ENCODE measurements at places on chromosomes 11 and 22. TPM values are rescaled to one million over a fixed set of nuclear protein-coding genes. Genes with fewer than 3 reads are reported as not detected.

Gene OR8D4
- total RNA-seq = 1.6 TPM

Gene EMID1
- total RNA-seq = 5.9 TPM

Gene AGBL2
- total RNA-seq = 5.3 TPM

Gene SCUBE2
- 40.0 TPM for total RNA-seq

Gene CSF2RB
- total RNA-seq = 2.0 TPM

Gene CLMP
- 10.1 TPM for total RNA-seq

Gene GPHA2
- total RNA-seq = 7.3 TPM

Gene LINC01488
- total RNA-seq = not detected

Gene GSTT2B
- total RNA-seq = 8.3 TPM

Gene TSKU
- total RNA-seq = 32.7 TPM

Gene FAM181B
- total RNA-seq = 1.0 TPM

Gene PKP3
- 46.2 TPM for total RNA-seq

Gene CRYBB2
- total RNA-seq = not detected

GRCh38 chr11:46480166-46480726 lies 88.7 kb upstream of the CHRM4 start:
- DNase-seq = no peak
- H3K27me3 ChIP-seq = no peaks in the 10 kb centered on the region
- H3K4me3 ChIP-seq = no peak overlapping the region
- no peaks in the 10 kb centered on the region for H3K4me1 ChIP-seq
- no peak overlapping the region for H3K27ac ChIP-seq
- no peaks in the 10 kb centered on the region for H3K36me3 ChIP-seq

- no peak overlapping the region for H3K27ac ChIP-seq
- no peaks in the 10 kb centered on the region for H3K36me3 ChIP-seq
- no peaks in the 10 kb centered on the region for H3K27me3 ChIP-seq
- DNase-seq = no peak
Observed at GRCh38 chr22:50497093-50497492, 10.4 kb downstream of the LMF2 start.

GRCh38 chr22:22593964-22594656 lies 35.0 kb upstream of the PRAME start:
- H3K36me3 ChIP-seq = no peaks in the 10 kb centered on the region
- peak; percentile 69 for DNase-seq
- H3K4me3 ChIP-seq = no peak overlapping the region
- no peaks in the 10 kb centered on the region for H3K27me3 ChIP-seq

DNA sequence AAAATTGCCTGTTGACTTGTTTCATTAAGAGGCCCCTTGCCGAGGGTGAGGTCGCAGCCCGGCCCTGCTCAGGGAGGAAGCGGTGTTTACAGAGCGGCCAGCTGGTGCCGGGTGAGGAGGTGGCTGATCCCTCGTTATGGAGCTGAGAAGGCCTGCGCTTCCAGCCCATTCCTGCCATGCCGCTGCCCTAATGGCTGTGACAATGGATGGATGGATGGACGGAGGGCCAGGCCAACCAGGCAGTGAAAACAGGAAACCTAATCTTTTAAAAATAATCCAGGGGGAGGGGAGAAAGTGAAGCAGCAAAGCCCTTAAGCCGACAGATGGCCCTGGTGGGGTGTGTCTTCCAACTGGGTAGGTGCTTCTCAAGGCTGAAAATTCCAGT lies 38.5 kb downstream of the BCR start:
- peak; percentile 67 for DNase-seq
- H3K4me3 ChIP-seq = no peak overlapping the region
- no peaks in the 10 kb centered on the region for H3K27me3 ChIP-seq
- H3K36me3 ChIP-seq = no peaks in the 10 kb centered on the region

GRCh38 chr11:82903843-82904586 lies 2.5 kb downstream of the DDIAS start:
- no peak overlapping the region for H3K27ac ChIP-seq
- no peak overlapping the region for H3K4me3 ChIP-seq
- H3K36me3 ChIP-seq = no peaks in the 10 kb centered on the region
- no peak for DNase-seq
- no peaks in the 10 kb centered on the region for H3K27me3 ChIP-seq

DNA sequence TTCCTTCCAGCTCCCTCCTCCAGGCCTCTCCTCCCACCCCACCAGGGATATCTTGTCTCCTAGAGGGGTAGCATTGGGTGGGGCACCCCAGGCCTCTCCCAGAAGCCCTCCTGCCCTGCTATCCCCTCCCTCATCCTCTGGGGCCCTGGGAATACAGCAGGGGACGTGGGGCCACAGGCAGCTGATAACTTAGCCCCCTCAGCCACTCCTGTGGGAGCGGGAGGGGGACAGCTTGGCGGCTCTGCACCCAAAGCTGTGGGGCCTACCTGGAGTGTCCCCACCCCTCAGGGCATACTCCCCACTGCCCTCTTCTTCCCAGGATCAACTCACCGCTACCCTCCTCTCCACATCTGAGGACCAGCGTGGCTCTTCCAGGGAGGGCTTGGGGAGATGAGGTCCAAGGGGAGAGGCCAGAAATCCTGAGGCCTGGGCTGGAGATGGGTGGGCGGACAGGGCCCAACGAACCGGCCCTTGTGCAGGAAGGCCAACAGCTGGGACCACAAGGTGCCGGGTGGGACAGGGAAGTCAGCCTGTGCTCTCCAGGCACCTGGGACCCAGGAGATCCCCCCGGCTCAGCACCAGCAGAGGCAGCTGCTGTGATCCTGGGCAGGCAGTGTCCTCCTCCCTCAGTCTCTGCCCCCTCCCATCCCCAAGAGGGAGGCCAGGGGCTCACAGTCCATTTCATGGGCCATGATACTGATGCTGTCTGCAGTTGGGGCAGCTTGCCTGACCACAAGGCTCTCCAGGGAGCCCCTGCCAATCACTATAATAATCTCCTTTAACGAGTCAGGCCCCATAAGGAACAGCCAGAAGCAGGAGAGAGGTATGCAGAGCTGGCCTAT lies 23.2 kb downstream of the NEAT1 start:
- no peaks in the 10 kb centered on the region for H3K27me3 ChIP-seq
- DNase-seq = no peak
- H3K36me3 ChIP-seq = peaks cover 7% of the 10 kb centered on the region
- no peak overlapping the region for H3K4me3 ChIP-seq

GRCh38 chr11:22430141-22430541 lies 92.0 kb downstream of the SLC17A6 start:
- no peaks in the 10 kb centered on the region for H3K36me3 ChIP-seq
- H3K4me3 ChIP-seq = no peak overlapping the region
- no peaks in the 10 kb centered on the region for H3K27me3 ChIP-seq
- no peak for DNase-seq
- H3K4me1 ChIP-seq = peaks cover 15% of the 10 kb centered on the region

GRCh38 chr22:41523464-41524221 lies 20.6 kb downstream of the POLR3H start:
- H3K4me3 ChIP-seq = no peak overlapping the region
- DNase-seq = peak; percentile 30
- H3K27me3 ChIP-seq = no peaks in the 10 kb centered on the region
- H3K27ac ChIP-seq = peak overlapping the region; percentile 73
- peaks cover 19% of the 10 kb centered on the region for H3K36me3 ChIP-seq
- H3K4me1 ChIP-seq = peaks cover 23% of the 10 kb centered on the region

GRCh38 chr22:49582181-49582580 lies 245.5 kb downstream of the BRD1 start:
- H3K36me3 ChIP-seq = no peaks in the 10 kb centered on the region
- H3K27ac ChIP-seq = no peak overlapping the region
- H3K27me3 ChIP-seq = no peaks in the 10 kb centered on the region

- H3K27me3 ChIP-seq = no peaks in the 10 kb centered on the region
- peaks cover 35% of the 10 kb centered on the region for H3K4me1 ChIP-seq
- H3K4me3 ChIP-seq = no peak overlapping the region
- no peak for DNase-seq
Observed at GRCh38 chr11:18669711-18670110, 28.9 kb upstream of the TMEM86A start.

GRCh38 chr11:110432713-110433392 lies 3.1 kb downstream of the FDX1 start:
- peaks cover 56% of the 10 kb centered on the region for H3K4me1 ChIP-seq
- H3K27ac ChIP-seq = peak overlapping the region; percentile 90
- H3K4me3 ChIP-seq = no peak overlapping the region
- no peak for DNase-seq
- H3K36me3 ChIP-seq = no peaks in the 10 kb centered on the region
- no peaks in the 10 kb centered on the region for H3K27me3 ChIP-seq

GRCh38 chr11:10993640-10994039 lies 135.8 kb upstream of the ZBED5 start:
- H3K27me3 ChIP-seq = no peaks in the 10 kb centered on the region
- no peaks in the 10 kb centered on the region for H3K4me1 ChIP-seq
- H3K4me3 ChIP-seq = no peak overlapping the region
- no peaks in the 10 kb centered on the region for H3K36me3 ChIP-seq
- no peak overlapping the region for H3K27ac ChIP-seq

GRCh38 chr11:29996016-29996415 lies 20.8 kb downstream of the KCNA4 start:
- H3K27me3 ChIP-seq = no peaks in the 10 kb centered on the region
- H3K4me3 ChIP-seq = no peak overlapping the region

- no peak overlapping the region for H3K4me3 ChIP-seq
- no peaks in the 10 kb centered on the region for H3K36me3 ChIP-seq
- no peak for DNase-seq
- no peak overlapping the region for H3K27ac ChIP-seq
- H3K27me3 ChIP-seq = no peaks in the 10 kb centered on the region
Observed at GRCh38 chr11:120545813-120546212, 34.3 kb downstream of the GRIK4 start.

DNA sequence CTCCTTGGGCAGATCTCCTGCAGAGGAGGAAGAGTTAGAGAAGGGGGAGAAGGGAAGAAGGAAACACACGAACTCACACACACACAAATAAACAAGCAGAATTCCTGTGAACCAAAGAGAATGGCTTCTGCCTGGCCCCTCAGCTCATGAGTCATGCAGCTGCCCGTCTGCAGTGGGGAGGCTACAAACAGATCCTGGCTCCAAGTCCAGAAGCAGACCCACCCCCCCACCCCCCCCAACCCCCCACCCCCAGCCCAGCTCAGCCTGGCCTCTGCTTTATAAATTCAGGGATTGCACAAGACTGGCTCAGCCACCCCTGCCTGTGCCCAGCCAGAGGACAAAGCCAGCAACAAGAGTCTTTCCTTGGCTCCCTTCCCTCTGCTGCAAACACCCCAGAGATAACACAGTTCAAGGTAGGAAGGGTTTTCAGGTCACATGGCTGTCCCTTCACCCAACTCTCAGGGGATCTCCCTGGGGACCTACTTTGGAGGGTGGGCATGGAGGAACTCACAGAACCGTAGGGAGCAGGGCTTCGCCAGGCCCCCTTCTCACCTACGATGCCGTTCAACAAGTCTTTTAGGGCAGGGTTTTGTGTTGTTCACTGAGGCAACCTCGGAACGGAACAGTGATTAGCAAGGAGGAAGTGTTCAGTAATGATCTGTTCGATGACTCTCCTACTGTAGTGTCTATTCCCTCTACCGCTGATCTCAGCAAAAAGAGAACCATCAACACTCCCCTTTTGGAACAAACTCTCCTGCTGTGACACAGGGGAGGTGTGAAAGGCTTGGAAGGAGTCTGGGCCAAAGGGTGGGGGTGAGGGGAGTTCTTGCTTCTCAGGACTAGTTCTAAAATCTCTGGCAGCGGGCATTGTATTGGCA lies 35.5 kb downstream of the RPL27A start:
- no peak overlapping the region for H3K4me3 ChIP-seq
- peak; percentile 85 for DNase-seq
- peak overlapping the region; percentile 78 for H3K27ac ChIP-seq
- peaks cover 66% of the 10 kb centered on the region for H3K4me1 ChIP-seq

DNA sequence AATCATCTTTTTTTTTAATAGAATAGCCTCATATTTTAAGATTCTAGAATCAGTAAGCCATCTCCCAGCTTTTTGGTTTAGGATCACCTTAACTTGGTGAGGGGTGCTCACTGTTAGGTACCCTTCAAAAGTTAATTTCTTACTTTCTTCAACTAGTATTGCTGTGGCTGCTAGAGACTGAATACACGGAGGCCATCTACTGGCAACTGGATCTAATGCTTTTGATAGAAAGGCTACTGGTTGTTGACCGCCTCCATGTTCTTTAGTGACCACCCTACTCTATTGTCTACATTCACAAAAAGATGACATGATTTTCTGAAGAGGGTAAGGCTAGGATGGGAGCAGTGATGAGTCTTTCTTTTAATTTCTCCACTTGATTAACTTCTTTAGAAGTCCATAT lies 16.7 kb upstream of the ALDH3B2 start:
- no peak overlapping the region for H3K27ac ChIP-seq
- no peak for DNase-seq
- H3K4me1 ChIP-seq = peaks cover 2% of the 10 kb centered on the region
- no peaks in the 10 kb centered on the region for H3K36me3 ChIP-seq

DNA sequence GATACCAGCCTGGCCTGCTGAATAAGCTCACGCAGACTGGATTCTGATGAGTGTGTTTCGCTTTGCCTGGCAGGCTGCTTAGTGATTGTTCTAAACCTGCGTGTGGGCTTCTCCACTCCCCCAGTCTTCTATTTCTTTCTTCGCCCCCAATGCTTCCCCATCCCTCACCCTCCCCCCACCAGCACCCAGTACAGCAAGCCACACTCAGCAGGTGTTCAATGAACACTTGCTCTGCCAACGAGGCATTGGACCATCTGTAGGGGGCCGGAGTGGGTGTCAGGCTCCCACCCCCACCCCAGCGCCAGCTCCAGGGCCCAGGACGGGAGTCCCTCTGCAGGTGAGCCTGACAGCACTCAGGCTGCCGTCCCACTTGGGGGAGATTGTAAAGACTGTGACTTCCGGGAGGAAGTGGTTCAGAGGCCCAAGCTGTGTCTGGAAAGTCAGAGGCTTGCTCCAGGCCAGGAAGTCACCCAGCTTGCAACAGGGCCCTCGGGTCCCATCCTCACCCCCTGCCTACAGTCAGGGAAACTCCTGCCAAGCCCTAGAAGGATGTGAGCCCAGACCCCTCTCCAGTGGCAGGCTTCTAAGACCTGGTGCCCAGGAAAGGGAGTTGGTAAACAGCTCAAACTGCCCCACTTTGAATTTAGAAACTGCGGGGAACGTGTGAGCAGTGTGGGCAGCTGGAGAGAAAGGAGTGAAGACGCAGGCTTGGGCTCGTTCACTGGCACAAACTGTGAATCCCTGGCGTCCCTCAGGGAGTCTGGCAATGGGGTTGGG lies 66.3 kb upstream of the PRDM11 start:
- H3K4me1 ChIP-seq = peaks cover 10% of the 10 kb centered on the region
- no peak overlapping the region for H3K4me3 ChIP-seq
- H3K36me3 ChIP-seq = no peaks in the 10 kb centered on the region
- H3K27ac ChIP-seq = no peak overlapping the region
- H3K27me3 ChIP-seq = no peaks in the 10 kb centered on the region

GRCh38 chr11:6864438-6864837 lies 1.6 kb downstream of the OR10A2 start:
- H3K4me1 ChIP-seq = no peaks in the 10 kb centered on the region
- no peak for DNase-seq
- H3K36me3 ChIP-seq = no peaks in the 10 kb centered on the region
- H3K4me3 ChIP-seq = no peak overlapping the region

DNA sequence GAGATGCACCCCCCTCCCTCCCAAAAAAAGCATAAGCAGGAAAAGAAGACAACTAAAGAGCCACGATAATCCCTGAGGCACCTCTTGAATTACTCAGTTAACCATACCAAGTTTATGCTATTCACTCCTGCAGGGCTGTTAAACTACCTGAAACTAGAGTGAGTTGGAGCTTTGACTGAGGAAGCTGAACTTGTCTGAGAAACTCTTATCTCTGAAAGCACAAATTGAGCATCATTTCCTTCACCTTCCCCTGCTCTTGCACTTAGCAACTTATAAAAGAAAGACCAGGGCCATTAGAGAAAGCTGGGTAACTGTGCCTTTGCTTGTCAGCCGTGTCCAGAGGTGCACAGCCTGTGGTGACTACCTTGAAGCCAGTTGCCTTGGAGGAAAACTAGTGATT lies 745.6 kb downstream of the NELL1 start:
- no peaks in the 10 kb centered on the region for H3K36me3 ChIP-seq
- no peaks in the 10 kb centered on the region for H3K27me3 ChIP-seq
- no peak for DNase-seq
- H3K4me3 ChIP-seq = no peak overlapping the region
- H3K4me1 ChIP-seq = no peaks in the 10 kb centered on the region
